MG63 (cell line): ENCODE measurements at places on chromosomes 12 and 14. TPM values are rescaled to one million over a fixed set of nuclear protein-coding genes. Genes with fewer than 3 reads are reported as not detected.

Gene ACOT2
- 27.8 and 33.4 TPM in 2 replicates for total RNA-seq

Gene PNN
- total RNA-seq, result 8.2 and 22.9 TPM in 2 replicates

Gene GARIN6
- not detected in 2 replicates for total RNA-seq

Gene MDGA2
- not detected in 2 replicates for total RNA-seq
